ENCODE measurements at places on chromosomes 7 and 10. TPM values are rescaled to one million over a fixed set of nuclear protein-coding genes. Genes with fewer than 3 reads are reported as not detected.

- no peaks in the 10 kb centered on the region for H3K36me3 ChIP-seq
- H3K27me3 ChIP-seq, result no peaks in the 10 kb centered on the region
- no peaks in the 10 kb centered on the region for H3K4me1 ChIP-seq
- no peak overlapping the region for H3K27ac ChIP-seq
- no peak for DNase-seq
- no peak overlapping the region for H3K4me3 ChIP-seq
Observed at GRCh38 chr10:97234400-97234799, 48.6 kb upstream of the SLIT1 start.

DNA sequence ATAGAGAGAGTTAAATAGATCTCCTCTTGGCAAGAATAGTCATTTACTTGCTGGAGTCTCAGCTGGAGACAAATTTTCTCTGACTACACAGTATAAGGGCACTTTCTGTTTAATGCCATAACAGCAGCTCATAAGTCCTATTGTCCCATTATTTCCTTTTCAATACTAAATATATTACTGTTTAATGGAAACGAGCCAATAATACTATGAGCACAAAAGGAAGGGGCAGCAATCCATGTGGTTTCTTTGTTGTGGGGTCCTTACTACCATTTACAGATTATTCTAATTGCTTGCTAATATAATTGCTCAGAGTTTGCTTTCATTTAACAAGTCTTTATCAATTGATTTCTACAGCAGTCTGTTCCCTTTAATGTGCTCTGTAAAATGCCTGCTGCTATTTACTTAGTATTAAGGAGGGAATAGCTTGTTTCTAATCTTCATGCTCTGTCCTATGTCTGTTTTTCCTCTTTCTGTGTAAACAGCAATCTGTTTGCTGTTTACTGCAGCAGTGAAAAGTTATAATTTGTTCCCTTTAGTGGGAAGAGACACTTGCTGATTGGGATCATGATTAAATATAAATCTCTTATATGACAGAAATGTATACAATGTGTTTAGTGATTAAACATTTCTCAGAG lies 296.2 kb upstream of the SMIM30 start:
- H3K36me3 ChIP-seq, result no peaks in the 10 kb centered on the region
- H3K27ac ChIP-seq, result no peak overlapping the region
- H3K4me3 ChIP-seq, result no peak overlapping the region
- DNase-seq, result no peak
- no peaks in the 10 kb centered on the region for H3K27me3 ChIP-seq

The CYP2C18 gene
- 0.08 TPM for total RNA-seq

DNA sequence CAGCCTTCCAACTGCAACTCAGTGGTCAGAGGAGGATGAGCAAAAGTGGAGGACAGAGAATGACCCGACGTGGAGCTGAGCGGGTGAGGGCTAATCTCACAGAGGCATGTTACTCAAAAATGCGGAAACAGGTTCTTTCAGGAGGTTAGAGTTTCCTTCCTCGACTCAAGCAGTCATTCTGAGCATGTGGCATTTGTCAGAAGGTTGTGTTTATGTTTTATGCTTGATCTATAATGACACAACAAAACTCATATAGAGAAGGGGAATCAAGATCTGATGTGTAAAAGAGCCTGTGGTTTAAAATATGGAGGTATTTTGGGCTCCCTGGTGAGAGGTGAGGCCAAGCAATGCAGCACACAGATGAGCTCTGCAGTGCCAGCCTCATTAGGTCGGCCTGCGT lies 311.4 kb downstream of the ADARB2 start:
- H3K27ac ChIP-seq, result no peak overlapping the region
- H3K4me1 ChIP-seq, result no peaks in the 10 kb centered on the region
- no peak for DNase-seq

The ANKRD22 gene
- not detected for total RNA-seq

The CALML3 gene
- not detected for total RNA-seq

The PTPN20 gene
- 7.7 TPM for total RNA-seq

The CYP2C19 gene
- total RNA-seq, result not detected
